ENCODE measurements at places on chromosomes 2 and 18.

- DNase-seq, result no peak
These were observed 12.0 kb upstream of the TMEM18 start for GRCh38 chr2:689237-689636.

DNA sequence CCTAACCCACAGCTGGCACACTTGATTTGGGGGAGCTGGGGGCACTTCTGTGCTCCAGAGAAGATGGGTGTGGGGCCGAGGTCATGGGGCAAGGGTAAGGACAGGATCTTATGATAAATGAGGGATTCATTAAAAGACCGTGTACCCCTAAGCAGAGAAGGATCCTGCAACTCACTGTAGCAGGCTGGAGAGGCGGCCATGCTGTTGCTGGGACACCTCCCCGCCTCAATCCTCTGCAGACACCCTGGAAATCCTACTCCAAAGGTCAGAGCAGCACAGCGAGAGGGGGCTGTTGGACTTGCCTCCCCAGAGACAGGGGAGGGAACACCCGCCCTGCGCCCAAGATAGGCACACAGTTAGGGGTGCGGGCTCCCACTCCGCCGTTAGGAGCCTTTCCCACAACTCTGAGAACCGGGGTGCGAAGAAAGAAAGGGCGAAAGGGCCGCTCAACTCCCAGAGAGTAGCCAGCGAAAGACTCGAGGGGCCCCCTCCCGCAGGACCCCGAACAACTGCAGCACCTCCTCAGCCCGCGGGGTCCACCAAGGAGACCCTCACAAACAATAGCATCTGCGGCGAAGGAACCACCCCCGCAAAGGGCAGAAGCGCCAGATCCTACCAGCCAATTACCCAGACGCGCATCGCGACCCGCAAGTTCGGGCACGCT is 1.4 kb downstream of the PARD6G start:
- DNase-seq, result no peak

GRCh38 chr18:7678801-7679200 is 111.7 kb downstream of the PTPRM start:
- no peak for DNase-seq

DNA sequence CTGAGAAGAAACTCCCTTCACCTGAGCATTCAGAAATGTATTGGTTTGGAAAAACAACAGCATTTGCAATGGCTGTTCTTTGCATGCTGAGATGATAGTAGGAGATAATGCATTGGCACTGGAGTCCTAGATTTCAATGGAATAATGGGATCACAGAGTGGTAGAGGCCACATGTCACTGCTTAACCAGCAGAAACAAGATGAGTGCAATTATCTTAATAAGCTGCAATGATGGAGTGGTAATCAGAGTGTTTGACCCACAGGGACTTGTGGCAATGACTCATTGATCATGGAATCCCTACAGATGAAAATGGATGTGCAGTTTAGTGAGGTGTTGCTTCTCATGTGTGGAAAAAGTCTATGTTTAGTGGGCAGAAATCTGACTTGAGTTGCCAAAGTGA is 218.8 kb upstream of the ZEB2 start:
- DNase-seq, result no peak

DNA sequence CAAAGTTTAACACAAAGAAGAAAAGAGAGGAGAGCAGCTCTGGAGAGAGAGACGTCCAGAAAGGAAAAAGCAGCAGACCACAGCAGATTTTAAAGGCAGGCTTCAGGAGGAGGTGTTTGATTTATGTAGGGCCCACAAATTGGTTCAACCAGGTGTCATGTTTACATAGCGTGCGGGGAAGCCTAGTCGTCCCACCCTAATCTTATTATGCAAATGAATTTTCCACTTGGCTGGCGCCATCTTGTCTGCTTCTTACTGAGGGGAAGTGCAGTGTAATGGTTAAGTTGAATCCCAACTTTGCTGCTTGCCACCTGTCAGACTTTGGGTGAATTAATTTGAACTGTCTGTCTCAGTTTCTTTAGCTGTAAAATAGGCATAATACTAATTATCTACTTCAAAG is 282.4 kb upstream of the CYRIA start:
- no peak for DNase-seq

DNA sequence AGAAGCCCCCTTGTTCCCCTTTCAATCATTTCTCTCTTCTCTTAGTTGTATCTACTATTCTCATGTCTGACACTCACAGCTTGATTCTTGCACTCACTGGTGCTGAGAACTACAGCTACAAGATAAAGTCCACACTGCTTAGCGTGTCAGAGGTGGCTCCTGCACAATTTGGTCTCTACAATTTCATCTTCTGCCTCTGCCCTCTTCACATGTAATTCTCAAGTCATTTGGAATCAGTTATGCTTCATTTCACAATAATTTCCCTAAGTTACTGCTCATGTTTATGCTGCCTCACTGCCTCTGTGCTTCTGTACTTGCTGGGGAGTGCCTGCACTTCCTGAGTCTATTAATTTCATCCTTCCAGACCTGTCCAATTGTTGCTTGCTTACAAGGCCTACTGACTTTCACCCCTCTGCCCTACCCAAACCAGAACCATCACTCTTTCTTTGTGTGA is 11.6 kb upstream of the NAB1 start:
- no peak for DNase-seq

DNA sequence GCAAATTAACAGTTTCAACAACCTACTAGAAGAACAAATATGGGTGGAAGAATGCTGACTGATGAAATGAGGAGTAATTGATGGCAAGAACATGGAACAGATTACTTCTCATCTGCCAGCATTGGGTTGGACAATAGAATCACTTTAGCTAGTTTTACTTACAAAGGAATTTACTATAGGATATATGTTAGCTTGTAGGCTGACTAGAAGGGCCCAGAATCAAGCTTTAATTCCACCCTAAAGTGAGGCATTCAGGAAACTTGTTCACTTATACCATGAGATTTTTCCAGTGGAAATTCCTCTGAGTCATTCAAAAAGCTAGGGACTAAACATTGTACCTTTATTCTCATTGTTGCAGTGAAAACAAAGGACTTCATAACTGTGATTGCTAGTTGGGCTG is 5.0 kb upstream of the ZSWIM2 start:
- DNase-seq, result no peak

DNA sequence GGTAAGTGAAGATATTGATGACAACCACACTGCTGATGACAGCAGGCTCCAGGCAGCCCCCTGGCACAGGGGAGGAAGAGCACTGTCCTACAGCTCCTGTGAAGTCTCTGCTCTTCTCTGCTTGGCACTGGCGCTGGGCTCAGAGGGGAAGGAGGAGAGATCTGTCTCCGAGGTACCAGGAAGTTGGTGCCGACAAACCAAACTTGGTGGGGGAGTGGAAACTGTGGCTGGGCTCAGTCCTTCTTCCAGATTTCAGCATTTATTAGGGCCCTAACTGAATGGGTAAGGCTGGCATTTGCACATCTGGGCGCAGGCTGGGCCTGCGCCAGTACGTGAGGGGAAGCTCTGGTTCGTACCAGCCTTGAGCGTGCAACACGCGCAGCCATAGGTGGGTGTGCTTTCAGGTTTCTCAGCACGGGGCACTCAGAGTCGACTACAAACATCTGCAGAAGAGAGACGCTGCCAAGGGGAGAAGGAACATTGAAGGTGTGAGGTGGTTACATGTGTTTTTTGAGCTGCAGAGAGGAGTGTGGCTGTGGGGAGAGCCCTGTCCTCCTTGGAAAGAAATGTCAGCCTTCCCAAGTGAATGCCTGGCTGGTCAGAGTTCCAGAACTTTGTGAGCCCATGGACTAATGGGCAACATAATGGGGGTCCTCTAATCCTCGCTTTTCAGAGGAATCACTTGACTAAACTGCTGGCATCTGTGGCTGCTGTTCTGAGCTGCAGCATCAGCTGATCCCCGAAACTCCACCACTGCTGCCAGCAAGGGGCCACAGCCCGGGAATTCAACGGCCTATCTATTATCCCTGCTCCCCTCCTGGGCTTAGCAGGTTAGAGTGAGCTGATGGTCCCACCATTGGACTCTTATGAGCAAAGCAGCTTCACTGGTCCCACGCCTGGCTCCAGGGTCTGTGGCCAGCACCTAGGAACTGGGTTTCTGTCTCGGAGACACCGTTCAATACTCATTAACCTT is 55.2 kb upstream of the SEMA4C start:
- DNase-seq, result no peak

DNA sequence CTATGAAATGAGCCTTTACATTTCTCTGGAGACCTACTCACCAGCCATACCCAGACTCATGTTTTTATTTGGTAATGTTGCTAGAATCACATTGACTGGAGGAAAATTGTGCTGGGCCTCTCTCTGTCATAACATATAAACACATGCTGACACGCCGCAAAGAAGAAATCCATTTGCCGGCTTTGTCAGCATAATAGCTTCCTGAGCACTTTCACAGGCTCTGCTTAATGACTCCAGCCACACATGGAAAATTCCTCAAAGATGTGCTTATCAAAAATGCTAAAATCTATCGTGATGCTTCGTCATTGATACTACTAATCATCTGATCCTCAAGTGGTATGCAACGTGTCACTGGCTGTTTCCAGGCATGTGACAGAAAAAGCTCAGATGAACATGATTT is 63.1 kb downstream of the RND3 start:
- no peak for DNase-seq

DNA sequence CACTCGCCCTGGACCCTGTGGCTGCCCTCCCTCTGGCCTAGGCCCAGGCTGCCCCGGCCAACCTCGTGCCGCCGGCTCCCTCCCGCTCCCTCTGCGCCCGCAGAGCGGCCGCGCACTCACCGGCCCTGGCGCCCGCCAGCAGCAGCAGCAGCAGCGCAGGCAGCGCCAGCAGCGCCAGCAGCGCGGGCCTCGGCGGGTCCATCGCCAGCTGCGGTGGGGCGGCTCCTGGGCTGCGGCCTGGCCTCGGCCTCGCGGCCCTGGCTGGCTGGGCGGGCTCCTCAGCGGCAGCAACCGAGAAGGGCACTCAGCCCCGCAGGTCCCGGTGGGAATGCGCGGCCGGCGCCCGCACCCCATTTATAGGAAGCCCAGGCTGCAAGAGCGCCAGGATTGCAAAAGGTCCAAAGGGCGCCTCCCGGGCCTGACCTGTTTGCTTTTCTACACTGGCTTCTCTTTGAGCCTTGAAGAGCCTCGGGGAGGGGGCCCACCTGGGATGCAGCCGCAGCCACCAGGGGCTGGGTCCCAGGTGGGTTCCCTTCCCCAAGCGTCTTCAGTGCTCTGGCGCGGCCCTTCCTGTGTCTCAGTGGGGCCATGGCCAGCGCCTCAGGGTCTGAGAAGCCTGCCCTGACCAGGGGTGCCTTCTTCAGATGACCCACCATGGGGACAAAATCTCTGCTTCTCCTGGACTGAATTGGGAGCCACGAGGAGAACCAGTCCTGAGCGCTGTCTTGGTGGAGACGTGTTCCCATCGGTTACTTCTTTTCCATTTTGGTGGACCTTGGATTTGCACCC is at the start of gene APOB:
Gene APOB (minus strand): TSS at position 330 of the 789 bp plus-strand sequence. CDS start 128 bp downstream, at position 202.
- no peak for DNase-seq

- no peak for DNase-seq
These were observed 28.0 kb upstream of the CYP26B1 start for GRCh38 chr2:72175636-72176035.

Data from GF-D8 (cell line).